ENCODE measurements at places on chromosomes 6 and 20.

DNA sequence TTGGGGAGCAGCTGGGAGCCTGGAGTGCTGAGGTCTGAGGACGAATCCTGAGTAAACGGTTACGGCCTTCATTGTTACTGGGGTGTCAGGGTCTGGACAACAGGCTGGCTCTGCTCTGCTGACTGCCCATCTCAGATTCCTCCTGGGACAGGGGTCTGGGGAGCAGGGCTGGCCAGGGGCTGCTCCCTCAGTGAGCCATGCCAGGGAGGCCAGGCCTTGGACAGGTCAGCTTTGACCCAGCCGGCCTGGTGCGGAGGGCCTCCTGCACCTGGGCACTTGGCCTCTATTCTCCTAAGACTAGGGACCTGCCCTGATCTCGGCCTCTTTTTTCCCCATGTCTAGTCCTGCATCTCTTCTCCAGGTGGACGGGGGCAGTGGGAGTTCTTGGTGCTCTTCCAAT is 44.9 kb downstream of the MYT1 start:
- DNase-seq, result no peak

- DNase-seq, result no peak
Measured at GRCh38 chr6:75244063-75244584, 523 bp upstream of the COX7A2 start.

GRCh38 chr6:328136-328670 is 35.9 kb downstream of the DUSP22 start:
- peak; percentile 43 for DNase-seq

DNA sequence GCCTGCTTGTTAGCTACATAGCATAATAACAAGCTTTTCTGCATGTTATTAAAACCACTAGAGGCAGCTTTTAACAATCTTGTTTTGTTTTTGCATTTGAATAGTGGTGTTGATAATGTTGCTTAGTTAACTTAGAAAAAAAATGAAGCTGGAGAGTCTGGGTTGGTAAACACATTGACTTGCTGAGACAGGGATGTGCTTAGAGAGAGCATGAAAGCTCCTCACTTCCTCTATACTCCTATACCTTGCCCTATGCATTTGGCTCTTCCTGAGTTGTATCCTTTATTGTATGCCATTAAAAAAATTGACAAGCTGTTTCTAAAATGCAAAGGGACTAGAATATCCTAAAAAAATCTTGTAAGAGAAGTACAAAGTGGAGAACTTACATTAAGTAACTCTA is 13.6 kb downstream of the FAM83B start:
- no peak for DNase-seq

DNA sequence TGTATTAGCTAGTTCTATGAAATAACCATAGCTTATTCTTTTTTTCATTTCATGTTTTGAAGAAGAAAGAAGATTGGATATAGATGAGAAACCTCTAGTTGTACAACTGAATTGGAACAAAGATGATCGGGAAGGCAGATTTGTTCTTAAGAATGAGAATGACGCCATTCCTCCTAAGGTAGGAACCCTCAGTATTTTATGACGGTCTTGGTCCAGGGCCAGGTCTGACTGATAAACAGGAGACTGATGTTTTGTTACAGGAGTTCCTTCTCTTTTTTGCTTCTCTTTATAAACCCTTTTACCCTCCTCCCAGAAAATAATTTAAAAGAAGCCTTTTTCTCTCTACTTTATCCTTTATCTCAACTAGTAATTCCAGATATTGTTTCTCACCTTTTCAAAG is 43.6 kb downstream of the AFDN start:
- DNase-seq, result no peak

GRCh38 chr20:8909596-8909995 is 159.3 kb upstream of the PLCB4 start:
- no peak for DNase-seq

GRCh38 chr20:62183426-62184142 is 756 bp downstream of the MTG2 start:
- no peak for DNase-seq

- no peak for DNase-seq
Measured at GRCh38 chr20:37494796-37495195, 26.3 kb upstream of the NNAT start.

- DNase-seq, result no peak
Measured at GRCh38 chr6:154382740-154383139, 26.1 kb upstream of the IPCEF1 start.

DNA sequence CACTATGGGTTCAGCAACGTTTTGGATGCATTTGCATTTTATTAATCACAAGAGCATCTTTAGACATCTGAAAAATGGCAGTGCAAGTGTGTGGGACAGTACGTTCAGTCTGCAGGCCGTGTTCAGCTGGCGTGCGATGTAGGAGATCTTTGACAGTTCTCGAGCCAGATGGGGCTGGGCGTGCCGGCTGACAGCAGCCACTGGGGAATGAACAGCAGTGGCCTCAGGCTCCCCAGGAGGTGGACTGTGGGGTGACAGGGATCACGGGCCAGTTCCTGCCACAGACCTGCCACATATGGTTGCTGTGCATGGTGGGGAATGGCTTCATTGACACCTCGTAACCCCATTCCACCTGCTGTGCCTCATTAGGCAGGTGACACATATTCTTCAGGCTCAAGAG is 16.4 kb upstream of the MLN start:
- DNase-seq, result no peak

GRCh38 chr6:52160472-52161104 is 25.6 kb upstream of the IL17A start:
- DNase-seq, result no peak

DNA sequence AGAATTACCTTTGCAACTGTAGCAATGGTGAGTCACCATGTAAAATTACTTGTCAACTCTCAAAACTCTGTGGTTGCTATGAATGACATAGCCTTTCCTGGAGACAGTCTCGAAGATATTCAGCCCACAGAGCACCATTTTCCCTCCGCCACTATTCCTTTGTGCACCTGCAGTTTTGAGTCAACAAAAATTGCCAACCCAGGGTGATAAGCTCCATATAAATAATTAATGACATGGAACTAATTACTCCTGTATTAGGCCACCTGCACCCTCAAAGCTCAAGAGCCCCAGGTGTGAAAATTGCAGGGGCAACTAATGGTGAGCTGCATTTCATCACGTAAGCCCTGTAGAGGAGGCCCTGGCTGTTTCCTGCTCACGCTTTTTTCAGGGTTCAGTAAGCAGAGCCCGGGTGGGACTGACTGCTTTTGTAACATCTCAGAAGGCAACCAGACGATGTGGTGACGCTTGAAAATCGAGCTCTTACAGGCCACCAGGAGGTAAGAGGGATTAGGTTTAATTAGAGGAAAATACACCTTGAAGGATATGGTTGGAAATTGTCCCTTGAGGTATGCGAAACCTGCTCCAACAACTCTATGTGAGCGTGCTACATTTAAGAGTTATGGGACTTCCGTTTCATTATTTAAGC is 70.8 kb downstream of the BMP2 start:
- DNase-seq, result no peak

DNA sequence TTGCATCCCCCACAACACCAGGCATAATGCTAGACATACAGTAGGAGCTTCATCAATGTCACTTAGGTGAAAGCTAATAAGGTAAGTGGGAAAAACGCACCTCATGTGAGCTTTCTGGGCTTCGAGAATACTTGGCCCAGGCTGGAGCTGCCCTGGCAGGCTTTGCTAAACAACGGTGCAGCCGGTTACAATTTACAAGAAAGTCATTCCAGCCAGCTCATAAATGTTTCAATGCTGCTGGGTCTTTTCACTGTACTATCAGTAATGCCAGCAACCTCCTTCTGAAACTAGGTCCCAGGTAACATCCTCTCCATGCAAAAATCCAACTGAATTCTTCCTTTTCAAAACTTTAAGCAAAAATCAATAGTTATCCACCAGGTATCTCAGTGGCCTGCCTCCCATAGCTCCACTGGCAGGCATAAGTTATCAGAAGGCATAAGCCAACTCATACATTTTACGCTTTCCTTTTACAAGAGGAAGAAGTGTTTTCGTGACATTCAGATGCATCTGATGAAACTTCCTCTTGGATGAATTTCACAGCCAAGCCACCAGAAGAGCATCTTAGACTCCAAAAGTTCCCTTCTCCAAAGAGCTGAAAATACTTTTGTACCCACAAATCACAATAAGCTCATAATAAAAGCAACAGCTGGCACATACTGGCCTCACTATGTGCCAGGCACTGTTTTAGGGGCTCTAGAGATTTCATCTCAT is 56.3 kb downstream of the RTN4IP1 start:
- no peak for DNase-seq

DNA sequence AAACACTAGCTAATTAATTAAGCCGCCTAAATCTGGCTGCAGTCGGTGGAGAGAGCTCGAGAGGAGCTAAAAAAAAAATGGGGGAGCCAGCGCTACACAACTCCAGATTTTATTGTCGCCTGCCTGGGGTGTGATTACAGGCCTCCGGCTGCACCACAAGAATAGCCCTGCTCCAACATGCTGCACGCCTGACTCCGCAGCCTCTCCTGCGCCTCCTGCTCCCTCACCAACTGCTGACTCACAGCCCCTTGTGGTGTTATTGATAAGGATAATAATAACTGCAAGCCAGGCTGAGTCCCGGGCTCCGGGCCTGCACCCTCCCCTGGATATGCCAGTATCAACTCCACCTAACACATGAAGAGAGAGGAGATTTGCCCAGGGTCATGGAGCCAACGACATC is 16.8 kb downstream of the SIRPA start:
- no peak for DNase-seq

DNA sequence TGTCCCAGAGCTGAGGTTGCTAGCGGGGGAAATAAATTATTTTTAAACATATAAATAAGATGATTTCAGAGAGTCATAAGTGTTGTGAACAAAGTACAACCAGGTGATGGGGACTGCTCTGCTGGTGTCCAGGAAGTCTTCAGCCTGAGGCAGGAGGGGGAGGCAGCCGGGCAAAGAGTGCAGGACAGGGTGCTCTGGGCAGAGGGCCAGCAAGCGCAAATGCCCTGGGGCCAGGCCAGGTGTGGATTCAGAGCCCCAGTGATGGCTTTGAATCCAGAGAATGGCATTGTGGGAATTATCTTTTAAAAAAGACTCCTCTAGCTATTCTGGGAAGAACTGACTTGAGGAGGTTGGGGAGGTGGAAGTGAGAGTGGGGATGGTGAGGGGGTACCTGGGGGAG is 1.6 kb downstream of the CLPSL1 start:
- DNase-seq, result no peak

GRCh38 chr20:40687384-40688128 is 1.5 kb downstream of the MAFB start:
- DNase-seq, result peak; percentile 87

DNA sequence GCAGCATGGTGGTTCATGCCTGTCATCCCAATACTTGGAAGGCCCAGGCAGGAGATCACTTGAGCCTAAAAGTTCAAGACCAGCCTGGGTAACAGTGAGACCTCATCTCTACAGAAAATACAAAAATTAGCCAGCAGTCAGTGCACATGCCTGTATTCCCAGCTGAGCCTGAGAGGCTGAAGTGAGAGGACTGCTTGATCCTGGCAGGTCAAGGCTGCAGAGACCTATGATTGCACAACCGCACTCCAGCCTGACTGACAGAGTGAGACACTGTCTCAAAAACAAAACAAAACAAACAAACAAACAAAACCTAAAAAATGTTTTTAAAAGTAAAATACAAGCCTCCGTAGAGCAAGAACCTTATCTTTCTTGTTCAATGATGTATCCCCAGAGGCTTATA is 6.0 kb downstream of the CEP85L start:
- DNase-seq, result no peak

DNA sequence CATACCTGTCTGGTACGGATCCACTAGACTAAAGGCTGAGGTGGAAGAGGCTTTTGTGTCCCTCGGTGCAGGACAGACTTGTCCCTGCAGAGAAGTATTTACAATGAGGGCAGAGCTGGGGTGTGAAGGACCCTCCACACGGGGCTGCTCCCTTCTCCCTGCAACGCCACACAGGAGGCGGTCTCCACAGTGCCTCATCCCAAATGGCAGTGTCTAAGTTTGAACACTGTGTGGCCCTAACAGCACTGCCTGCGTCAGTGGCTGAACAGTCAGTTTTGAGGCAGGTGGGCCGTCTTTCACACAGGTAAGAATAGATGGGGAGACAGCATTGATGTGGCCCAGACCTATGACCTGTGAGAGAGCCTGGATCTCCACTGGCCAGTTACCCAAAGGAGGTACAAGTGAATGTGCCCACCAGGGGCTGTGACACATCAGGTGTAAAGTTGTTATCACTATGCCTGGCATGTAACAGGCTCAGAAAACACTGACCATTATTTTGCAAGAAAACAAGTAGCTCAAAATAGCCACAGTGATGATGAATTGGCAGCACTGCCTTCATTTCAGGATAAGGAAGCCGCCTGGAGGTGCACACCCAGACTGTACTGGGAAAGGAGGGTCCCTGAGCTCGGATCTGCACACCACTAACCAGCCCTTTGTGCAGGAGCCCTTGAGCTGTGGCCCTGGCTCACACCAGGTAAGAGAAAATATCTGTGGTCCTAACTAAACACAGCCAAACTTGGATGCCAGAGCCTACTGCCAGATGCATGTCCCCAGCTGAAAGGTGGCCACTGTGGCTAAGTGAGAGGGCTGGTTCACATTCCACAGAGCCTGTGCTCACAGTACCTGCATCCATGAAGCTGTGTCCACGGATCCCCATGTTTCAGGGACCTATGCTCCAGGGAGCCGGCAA is 246.7 kb downstream of the DLL1 start:
- no peak for DNase-seq

DNA sequence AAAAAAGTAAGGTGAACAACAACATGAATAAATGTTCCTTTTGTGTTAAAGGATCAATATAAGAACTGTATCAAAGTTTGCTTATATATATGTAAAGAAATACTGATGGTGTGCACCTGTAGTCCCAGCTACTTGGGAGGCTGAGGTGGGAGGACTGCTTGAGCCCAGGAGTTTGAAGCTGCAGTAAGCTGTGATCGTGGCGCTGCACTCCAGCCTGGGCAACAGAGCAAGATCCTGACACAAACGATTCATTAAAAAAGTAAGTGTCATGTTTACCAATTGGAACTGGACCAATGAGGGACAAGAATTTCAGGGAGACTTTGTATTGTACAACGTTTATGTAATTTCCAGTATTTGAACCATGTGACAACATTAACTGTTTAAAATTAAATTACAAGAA is 5.0 kb upstream of the PHF20 start:
- no peak for DNase-seq

- DNase-seq, result no peak
Measured at GRCh38 chr6:124028117-124028516, 224.5 kb downstream of the NKAIN2 start.

DNA sequence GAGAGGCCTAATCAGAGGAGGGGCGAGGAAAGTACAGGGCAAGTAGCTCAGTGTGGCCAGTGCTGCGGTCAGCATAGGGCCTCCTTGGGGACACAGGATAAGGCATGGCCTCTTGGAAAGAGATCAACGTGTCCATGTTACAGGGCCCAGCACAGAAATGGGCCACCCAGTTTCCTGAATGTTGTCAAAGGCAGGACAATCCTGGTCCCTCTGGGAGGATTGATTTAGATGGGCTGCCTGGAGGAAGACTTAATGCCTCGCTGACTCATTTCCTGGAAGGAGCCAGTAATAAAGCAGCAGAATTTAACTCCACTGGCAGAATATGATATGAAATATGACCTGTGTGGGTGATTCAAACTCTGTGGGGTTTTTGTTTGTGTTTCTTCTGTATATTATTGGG is 16.6 kb downstream of the DDO start:
- no peak for DNase-seq

GRCh38 chr20:308427-309038 is 11.2 kb downstream of the ZCCHC3 start:
- no peak for DNase-seq
